HuH-7.5 (cell line): ENCODE measurements at places on chromosomes 5 and 9.
A peak's percentile ranks its signal among the peaks of the same experiment; 100 is the strongest.

DNA sequence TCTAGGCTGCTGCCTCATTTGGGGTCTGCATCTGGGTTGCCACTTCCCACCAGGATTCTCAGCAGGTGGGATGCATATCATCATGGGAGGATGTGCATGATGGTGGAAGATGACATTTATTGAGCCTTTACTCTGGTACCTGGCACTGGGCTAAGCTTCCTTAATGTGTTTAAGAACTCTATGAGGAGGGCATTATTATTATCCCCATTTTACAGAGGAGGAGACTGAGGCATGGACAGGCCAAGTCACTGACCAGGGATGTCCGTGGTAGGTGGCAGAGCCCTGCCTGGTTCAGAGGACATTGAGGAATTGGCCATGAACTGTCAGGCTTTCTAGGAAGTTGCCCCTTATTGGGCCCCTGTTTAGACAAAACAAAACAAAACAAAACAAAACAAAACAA, 31.1 kb upstream of the TIFAB start:
- no peak for DNase-seq

GRCh38 chr5:141882594-141883183, 4.5 kb upstream of the PCDH1 start:
- DNase-seq: no peak

GRCh38 chr5:4700069-4700468, 440.1 kb upstream of the ADAMTS16 start:
- no peak for DNase-seq

DNA sequence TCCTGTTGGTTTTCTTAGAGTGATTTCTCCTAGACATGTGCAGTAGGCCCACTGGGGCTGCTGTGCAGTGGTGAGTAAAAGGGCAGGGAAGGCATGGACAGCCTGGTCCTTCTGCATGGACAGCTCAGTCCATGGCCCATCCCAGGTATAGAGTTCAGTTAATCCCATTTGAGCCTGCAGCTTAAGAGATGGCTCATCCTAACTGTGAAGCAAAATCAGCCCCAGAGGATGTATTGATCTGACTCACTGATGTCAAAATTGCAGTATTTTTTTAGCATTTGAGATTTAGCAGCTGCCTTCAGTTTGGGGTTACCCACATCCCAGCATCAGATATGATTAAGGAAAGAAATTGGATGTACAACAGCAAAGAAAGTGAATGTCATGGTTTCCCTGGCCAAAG, 93.4 kb downstream of the PDE6A start:
- no peak for DNase-seq

DNA sequence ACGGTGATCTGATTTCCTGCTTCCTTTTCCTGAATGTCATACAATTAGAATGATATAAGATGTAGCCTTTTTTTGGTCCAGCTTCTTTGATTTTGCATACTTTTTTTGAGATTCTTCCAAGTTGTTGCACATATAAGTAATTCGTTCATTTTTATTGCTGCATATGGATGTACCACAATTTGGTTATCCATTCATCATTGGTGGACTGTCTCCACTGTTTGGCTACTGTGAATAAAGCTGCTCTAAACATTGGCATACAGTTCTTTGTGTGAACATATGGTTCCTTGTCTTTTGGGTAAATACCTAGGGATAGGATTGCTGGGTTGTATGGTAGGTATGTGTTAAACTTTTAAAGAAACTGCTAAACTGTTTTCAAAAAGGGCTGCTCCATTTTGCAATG, 52.6 kb downstream of the OR1J1 start:
- DNase-seq: no peak

GRCh38 chr9:69674716-69675438, 2.7 kb upstream of the APBA1 start:
- no peak for DNase-seq

- DNase-seq: no peak
Measured at GRCh38 chr5:137921931-137922330, 32.7 kb downstream of the PKD2L2 start.

DNA sequence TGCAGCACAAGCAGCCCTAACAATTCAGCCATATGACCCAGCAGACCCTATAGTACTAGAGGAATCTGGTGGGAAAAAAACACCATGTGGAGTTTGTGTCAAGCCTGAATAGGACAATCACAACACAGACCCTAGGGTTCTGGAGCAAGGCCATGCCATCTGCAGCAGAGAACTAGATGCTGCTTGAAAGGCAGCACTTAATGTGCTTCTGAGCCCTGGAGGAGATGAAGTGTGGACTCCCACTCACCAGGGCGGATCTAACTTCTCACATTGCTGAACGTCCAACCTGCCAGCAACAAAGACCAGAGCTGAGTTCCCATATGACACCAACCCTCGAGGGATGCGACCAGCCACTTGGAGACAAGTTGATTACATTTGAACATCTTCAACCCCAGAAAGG, 43.2 kb downstream of the GABBR2 start:
- DNase-seq: no peak

GRCh38 chr5:56075361-56075760, 80.6 kb upstream of the IL6ST start:
- DNase-seq: no peak

GRCh38 chr9:94967482-94967881, 241.0 kb downstream of the AOPEP start:
- no peak for DNase-seq

DNA sequence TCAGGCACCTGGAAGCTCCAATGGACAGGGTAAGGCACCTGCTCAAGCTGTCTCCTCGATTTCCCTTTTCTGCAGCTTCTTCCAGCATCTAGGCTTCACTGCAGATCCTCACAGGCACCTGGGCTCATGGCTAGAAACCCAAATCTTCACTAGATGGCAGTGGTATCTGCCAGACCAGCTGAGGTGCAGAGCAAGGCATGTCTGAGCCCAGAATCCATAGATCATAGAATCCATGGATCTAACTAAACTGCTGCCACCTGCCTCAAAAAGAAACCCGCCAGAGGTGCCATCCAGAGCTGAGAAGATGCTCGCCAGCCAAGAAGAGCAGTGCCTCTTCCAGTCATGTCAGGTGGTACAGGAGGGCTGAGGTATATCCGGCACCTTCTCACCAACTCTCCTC, 6.9 kb downstream of the SHC3 start:
- DNase-seq: no peak

DNA sequence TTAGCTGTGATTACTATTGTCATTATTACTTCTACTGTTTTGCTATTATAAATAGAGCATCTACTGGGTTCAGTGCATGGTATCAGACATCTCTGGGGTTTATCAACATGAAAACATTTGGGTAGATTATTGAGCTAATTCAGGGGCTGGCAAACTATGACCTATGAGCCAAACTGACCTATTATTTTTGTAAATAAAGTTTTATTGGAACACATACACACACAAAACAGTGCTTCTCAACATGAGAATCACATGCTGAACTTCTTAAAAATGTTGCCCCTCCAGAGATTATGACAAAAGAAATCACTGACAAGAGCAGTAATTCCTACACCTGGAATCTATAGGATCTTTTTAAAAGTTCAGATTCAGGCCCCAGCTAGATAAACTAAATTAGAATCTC, 30.4 kb downstream of the SLC31A2 start:
- no peak for DNase-seq

- peak; percentile 26 for DNase-seq
Measured at GRCh38 chr5:9361835-9362234, 184.0 kb downstream of the SEMA5A start.

- no peak for DNase-seq
Measured at GRCh38 chr5:58314356-58315210, 145.3 kb downstream of the PLK2 start.

GRCh38 chr5:125343015-125343414, 596.6 kb upstream of the ZNF608 start:
- no peak for DNase-seq

DNA sequence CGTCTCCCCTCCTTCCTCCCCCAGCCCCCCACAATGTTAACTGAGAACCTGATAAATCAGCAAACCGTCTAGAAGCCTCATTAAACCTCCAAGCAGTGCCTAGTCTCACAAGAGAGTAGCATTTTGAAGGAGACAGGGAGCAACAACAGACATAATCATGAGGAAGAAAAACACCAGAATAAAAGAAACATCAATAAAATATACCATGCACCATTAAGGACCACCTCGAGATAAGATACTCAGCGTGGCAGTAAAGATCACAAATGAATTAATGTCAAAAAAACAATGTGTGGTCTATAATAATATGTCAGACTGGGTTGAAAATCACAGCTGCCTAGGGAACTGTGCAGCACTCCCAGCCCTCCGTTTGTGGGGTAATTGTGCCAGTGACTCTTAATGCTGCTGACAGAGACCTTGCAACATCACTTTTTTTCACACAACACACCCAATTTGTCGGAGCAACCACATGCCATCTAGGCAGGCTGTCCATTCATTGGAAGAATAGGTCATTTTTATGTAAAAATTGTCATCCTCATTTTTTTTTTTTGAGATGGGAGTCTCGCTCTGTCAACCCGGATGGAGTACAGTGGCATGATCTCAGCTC, 450.8 kb upstream of the WWC1 start:
- DNase-seq: no peak

GRCh38 chr5:143413958-143414669, 10.6 kb upstream of the NR3C1 start:
- no peak for DNase-seq

- DNase-seq: no peak
Measured at GRCh38 chr5:59591162-59591561, 302.4 kb downstream of the PDE4D start.

GRCh38 chr5:154916874-154917273, 21.1 kb downstream of the GEMIN5 start:
- DNase-seq: no peak

- no peak for DNase-seq
Measured at GRCh38 chr9:76218886-76219445, 175.3 kb downstream of the RFK start.

GRCh38 chr5:134392301-134392700, 19.4 kb downstream of the CDKN2AIPNL start:
- DNase-seq: no peak

DNA sequence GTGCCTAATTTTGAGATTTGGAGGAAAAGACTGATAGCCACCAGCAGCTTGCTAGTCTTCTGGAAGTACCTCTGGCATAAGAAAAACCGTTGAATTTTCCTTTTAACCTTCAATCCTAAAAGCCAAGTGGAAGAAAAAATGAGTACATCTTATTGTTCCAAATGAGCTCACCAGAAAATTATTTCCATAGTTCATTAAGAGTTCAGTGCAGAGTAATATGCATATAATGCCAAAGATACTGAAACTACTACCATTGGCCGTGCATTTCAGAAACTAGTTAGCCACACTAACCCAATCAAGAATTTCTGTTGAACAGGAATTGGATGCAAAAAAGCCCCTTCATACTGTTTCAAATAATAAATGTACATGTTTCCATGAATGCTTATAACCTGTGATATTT, 607.9 kb downstream of the KCTD16 start:
- DNase-seq: no peak

GRCh38 chr9:134705786-134706185, 64.2 kb downstream of the COL5A1 start:
- no peak for DNase-seq

- DNase-seq: no peak
Measured at GRCh38 chr5:68149189-68149588, 66.4 kb upstream of the PIK3R1 start.

GRCh38 chr5:176784218-176785165, 25.9 kb upstream of the UNC5A start:
- no peak for DNase-seq

DNA sequence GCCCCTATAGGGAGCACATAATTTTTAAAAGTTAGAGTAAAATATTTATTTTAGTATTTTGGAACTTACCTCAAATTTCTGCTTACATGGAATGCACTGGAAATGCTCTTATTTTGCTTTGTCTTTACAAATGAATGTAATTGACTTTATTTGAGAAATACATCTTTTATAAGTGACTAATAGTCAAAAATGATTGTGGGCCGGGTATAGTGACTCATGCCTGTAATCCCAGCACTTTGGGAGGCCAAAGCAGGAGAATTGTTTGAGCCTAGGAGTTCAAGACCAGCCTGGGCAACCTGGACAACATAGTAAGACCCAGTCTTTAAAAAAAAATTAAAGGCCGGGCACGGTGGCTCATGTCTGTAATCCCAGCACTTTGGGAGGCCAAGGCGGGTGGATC, 5.8 kb downstream of the HMGCR start:
- no peak for DNase-seq

DNA sequence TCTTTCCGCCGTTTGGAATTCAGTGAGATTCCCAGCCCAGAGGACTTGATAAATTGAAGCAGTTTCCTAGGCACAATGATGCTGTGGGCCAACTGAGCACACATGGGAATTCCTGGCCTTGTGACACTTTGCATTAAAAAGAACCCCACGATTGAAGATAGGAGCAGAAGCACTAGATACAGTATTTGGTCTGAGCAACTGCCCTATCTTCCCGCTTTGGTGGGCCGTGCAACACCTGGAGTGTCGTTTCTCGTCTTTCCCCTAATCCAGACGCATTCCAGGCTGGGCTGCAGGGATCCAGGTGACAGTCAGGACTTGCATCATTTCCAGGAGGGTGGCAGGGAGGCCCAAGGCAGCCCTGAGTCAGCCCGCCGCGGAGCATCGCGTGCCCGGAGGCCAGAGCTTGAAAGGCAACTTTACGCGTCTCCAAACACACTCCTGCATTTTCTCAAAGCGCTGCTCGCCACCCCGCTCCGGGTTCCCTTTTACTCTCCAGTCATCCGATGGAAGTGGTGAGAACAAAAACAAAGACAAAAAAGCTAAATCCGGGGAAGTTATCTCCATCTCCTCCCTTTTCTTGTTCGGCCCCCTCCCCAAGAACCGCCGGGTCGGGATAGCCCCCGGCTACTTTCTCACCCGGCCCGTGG, 753 bp upstream of the STC2 start:
- DNase-seq: peak; percentile 71

GRCh38 chr9:120235081-120235480, 344.9 kb downstream of the CDK5RAP2 start:
- no peak for DNase-seq

DNA sequence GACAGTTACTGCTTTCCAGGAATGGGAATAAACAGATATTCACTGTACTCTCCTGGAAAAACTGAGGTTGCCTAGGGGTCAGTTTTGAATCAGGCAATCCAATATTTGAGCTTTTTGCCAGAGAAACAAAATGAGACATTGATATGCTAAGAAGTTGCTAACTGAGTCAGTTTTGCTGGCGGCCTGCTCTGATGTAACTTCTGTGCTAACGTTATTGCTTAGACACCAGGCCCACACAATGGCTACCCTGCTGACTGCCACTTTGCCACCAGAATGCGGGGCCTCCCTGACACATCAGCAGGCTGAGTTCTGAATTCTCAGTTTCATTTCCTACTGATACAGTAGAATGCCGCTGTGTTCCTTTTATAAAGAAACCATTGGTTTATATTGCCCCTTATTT, 18.2 kb upstream of the ZNF618 start:
- DNase-seq: no peak

- DNase-seq: no peak
Measured at GRCh38 chr9:109919736-109920408, 139.9 kb downstream of the PALM2AKAP2 start.

GRCh38 chr5:156835905-156836304, 14.2 kb upstream of the PPP1R2B start:
- no peak for DNase-seq
